Activated T-helper 2 cell treated with anti-CD3 and anti-CD28 coated beads, Interferon-gamma antibody, Interleukin-2, Interleukin-4, amounts not matched to agents 10 μg/mL and 5 μg/mL and 100 μg/mL, durations not matched to agents 14 hours and 24 hours and 36 hours (primary cell): ENCODE measurements at places on chromosomes 7 and 10. TPM values are rescaled to one million over a fixed set of nuclear protein-coding genes. Genes with fewer than 3 reads are reported as not detected.

The SLC18A3 gene
- total RNA-seq: 0.18 and 0.32 TPM in 2 replicates

The PNLIPRP3 gene
- total RNA-seq: not detected in 2 replicates

The PRDX3 gene
- 177 and 182 TPM in 2 replicates for total RNA-seq

The SPDYE6 gene
- not detected in 2 replicates for total RNA-seq

The NMT2 gene
- 34.5 and 37.6 TPM in 2 replicates for total RNA-seq

DNA sequence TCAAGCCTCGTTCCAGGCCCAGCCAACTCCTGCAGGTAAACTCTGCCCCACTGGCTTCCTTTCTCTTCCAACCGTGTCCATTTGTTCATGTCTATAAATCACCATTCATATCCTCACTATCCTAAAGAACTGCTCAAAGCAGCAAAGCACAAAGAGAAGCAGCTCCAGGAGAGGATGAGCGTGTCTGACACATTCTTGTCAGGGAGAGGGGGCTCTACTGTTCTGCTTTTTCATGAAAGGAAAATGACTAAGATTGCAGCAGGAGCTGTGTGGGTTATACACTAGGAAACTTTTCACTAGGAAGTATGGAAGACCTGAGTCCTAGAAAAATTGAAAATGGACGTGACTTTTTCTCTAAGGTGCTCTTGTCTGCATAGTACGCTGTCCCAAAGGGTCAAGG is 16.7 kb downstream of the AGFG2 start:
- no peak for DNase-seq

GRCh38 chr10:31456468-31456867 is 137.5 kb downstream of the ZEB1 start:
- no peak for DNase-seq

GRCh38 chr10:93090619-93091018 is 16.9 kb downstream of the CYP26A1 start:
- DNase-seq: no peak

- peak; percentile 82 for DNase-seq
Measured at GRCh38 chr10:17228091-17229015, at the start of gene VIM. VIM (plus strand) TSS chr10:17228241; CDS start chr10:17229423, 1,182 bp downstream.

DNA sequence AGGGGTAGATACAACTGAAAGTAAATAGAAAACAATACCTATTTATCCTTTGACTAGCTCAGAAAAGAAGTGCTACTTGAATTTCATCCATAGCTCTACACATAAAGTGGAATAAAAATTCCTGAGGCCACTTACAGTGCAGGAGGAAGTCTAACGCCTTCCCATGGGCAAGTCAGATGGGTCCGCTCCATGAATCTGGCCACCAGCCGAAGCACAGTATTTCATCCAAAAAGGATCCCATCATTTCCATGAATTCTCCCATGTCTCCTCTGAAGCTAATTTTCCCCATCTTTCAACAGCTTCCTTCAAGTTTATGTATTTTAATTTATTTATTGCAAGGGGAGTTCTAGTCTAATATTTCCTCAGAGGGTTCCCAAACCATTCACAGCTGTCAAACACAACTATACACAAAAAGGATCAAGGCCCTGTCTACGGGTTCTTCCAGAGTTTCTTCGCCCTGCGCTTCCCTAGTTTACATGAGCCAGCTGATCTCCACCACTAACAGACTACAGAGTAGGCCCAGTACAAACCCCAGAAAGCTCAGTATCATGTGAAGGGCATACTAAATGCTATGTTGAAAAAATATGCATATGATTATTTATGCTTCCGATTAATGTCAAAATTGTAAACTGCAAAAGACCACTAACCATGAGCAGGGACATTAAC is 184.7 kb downstream of the DOCK4 start:
- DNase-seq: no peak

DNA sequence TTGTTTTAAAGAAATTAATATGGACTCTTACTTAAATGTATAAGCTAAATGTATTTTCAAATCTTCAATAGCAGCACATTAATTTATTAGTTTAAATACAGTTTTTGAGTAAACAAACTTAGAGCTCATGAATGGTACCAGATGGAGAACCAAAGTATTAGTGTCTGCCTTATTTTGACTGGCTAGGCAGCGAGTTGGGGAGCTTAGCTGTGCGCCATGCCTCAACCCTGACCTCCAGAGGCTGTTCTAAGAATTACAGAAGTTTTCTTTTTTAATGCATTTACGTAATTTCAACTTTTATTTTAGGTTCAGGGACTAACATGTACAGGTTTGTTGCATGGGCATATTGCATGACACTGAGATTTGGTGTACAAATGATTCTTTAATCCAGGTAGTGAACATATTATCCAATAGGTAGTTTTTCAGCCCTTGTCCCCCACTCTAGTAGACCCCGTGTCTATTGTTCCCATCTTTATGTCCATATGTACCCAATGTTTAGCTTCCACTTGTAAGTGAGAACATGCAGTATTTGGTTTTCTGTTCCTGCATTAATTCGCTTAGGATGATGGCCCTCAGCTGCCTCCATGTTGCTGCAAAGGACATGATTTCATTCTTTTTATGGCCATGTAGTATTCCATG is 166.8 kb downstream of the IQUB start:
- no peak for DNase-seq

GRCh38 chr7:2817456-2817855 is 26.7 kb downstream of the GNA12 start:
- DNase-seq: no peak

GRCh38 chr7:143408252-143408685 is 387 bp downstream of the EPHA1 start:
- DNase-seq: no peak

DNA sequence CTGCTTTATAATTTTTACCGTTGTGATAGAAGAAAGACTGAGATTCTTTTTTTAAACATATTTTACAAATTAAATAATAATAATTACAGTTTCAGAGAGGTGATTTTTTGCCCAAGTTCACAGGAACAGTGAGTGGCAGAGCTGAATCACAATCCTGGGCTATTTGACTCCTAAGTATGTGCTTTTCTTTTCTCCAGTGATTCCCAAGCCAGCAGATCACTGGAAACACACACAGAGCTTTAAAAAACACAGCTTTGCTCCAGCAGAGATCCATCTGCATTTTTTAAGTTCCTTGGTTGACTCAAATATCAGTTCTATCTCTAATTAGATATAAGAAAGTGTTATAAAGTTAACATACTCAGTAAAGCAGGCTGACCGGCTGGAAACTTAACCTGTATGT is 69.0 kb downstream of the AHR start:
- DNase-seq: no peak

GRCh38 chr7:86785641-86786040 is 141.9 kb downstream of the GRM3 start:
- DNase-seq: no peak

- no peak for DNase-seq
Measured at GRCh38 chr7:106384373-106384772, 99.6 kb upstream of the NAMPT start.

- DNase-seq: no peak
Measured at GRCh38 chr10:116237260-116237659, 35.7 kb downstream of the GFRA1 start.

GRCh38 chr7:22730066-22730710 is 3.2 kb downstream of the IL6 start:
- no peak for DNase-seq
